ENCODE measurements at places on chromosomes 16 and 17.

- DNase-seq, result no peak
Observed at GRCh38 chr16:12587646-12588277, 215.9 kb downstream of the CPPED1 start.

- peak; percentile 62 for DNase-seq
Observed at GRCh38 chr17:80892900-80893603, 98.6 kb upstream of the CHMP6 start.

GRCh38 chr16:66085651-66086050 is 280.8 kb upstream of the CDH5 start:
- no peak for DNase-seq

- no peak for DNase-seq
Observed at GRCh38 chr17:28953444-28954118, 2.3 kb upstream of the PHF12 start.

- peak; percentile 12 for DNase-seq
Observed at GRCh38 chr16:85898521-85899442, at the start of gene IRF8. TSS of gene IRF8 (plus strand) at chr16:85899162. CDS start at chr16:85903016, 3,854 bp downstream.

DNA sequence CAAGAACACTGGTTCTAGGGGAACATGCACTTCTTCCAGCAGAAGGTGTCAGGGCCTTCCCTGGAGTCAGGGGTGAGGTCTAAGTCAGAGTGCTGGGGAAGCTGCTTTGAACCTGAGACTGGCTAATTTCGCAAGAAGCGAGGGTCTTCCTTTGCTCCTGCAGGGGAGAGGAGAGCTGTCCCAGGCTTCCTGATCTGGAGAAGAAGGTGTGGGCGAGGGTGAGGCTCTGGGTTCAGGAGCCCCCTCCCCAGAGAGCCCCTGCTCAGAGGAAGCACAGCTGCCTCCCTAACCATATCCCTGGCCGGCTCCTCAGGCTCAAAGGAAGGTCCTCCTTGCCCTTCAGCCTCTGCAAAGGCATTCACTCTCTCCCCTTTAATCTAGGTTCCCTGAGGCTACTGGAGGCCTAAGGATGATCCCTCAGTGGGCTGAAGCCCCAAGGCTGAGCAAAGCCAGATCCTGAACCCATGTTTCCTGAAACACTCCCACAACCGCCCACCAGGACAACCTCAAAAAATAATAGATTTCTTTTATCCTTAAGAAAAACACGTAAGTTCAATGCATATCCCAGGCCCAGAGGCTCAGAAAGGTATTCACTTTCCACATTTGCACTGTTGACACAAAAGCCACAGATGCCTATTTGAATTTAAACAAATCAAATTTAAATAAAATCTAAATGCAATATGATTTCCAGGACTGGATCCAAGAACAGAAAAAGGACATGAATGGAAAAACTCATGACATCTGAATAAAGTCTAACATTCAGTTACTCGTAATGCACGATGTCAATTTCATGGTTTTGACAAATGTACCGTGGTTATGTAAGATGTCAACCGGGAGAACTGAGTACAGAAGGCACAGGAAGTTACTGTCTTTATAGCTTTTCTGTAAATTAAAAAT is 71.5 kb upstream of the RCVRN start:
- DNase-seq, result no peak
